T-helper 1 cell (primary cell): ENCODE measurements at places on chromosomes 13 and 19.

DNA sequence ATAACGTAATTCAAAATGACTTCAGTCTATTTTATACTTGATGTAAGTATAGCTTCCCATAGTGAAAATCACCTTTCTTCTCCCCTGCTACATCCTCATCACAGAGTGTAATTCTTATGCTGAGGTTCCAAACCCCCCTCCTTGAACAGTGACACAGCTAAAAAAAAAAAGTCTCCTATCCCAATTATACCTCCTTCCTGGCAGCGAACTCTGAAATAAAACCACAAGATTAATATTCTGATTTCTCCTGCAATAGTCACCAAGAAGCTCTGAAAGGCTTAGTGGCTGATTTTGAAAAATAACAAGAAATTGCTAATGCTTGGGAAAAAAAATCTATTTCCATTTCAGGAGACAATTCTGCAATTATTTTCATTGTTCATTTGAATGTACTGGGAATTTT is 36.3 kb downstream of the EFNB2 start:
- no peak for DNase-seq

GRCh38 chr19:4414800-4415321 is 12.4 kb downstream of the CHAF1A start:
- DNase-seq: no peak

GRCh38 chr13:83546476-83546875 is 335.8 kb downstream of the SLITRK1 start:
- DNase-seq: no peak

- no peak for DNase-seq
These were observed 11.2 kb upstream of the COMP start for GRCh38 chr19:18802354-18802753.

GRCh38 chr13:77810430-77810829 is 108.2 kb downstream of the EDNRB start:
- no peak for DNase-seq

- DNase-seq: peak; percentile 71
These were observed 11.9 kb upstream of the PRKD2 start for GRCh38 chr19:46728693-46729339.

DNA sequence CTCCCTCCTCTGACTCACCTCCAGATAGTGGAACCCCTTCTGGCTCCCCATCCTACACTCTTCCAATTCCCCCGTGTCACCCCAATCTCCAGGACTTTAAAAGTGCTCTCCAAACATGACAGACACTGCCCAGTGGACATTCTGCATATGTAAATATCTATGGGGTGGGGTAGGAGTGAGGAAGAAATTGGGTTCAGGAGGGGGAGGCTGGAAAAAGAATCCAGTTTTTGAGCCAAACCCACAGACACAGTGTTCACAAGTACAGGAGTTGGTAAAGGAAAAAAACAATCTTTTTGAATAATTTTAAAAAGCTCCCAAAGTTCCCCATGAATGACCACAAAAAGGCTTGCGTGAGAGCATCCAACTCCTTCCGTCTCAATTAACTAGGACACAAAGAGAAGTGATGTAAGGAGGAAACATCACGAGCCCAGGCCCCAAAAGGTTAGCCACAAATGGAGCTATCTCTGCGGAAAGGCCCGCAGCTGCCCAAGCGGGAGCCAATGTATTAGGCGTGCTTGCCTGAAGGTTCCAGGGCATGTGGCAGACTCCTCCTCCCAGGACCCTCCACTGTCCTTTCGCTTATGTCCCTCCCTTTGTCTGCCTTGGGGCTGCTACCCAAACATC is 18.0 kb downstream of the ZC3H4 start:
- DNase-seq: no peak

DNA sequence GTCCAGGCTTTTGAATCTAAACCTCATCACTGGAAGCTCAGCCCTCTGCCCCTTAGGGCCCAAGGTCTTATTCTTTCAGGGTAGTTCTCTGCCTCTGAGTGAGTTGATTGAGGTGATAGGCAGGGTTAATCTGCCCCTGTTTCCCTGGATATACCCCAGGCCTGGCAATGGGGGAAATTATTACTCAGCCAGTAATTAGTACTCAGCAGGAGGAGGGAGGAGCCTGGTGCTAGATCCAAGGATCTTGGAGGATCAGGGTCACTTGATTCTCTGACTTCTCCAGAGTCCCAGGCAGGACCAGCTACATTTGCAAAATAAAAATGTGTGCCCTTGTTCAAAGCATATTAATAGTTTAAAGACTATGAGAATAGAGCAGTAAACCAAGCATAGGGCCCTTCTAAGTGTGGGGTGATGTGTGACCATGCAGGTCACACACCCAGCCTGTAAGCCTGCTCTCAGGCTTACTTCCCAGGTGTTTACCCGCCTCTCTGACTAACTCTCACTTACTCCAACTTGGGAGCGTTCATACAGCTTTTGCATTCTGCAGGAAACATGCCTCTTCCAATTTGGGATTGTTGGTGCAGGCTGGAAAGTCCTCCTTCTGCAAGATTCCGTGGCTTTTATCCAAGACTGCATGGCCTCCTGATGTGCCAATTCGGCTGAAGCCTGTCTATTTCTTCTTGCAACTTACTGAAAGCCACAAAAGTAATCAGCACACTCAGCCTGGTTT is 7.9 kb upstream of the STK24 start:
- DNase-seq: no peak

GRCh38 chr13:71320452-71320851 is 546.6 kb downstream of the DACH1 start:
- no peak for DNase-seq

DNA sequence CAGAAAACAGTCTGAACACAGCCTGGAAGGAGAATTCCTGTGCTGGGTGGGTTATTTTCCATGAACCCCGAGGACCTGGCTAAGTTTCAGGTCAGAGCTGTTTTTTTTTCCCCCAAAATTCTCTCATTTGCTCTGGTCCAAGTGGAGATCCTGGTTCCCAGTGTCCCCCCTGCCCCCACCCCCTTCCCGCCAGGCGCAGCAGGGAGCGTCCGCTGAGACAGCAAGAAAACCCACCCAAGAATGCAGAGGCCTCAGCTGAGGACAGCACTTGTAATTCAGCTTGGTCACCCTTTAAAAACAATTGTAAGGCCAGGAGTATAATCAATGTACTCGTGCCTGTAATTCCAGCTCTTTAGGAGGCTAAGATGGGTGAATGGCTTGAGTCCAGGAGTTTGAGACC is 11.4 kb upstream of the TSPAN16 start:
- no peak for DNase-seq

DNA sequence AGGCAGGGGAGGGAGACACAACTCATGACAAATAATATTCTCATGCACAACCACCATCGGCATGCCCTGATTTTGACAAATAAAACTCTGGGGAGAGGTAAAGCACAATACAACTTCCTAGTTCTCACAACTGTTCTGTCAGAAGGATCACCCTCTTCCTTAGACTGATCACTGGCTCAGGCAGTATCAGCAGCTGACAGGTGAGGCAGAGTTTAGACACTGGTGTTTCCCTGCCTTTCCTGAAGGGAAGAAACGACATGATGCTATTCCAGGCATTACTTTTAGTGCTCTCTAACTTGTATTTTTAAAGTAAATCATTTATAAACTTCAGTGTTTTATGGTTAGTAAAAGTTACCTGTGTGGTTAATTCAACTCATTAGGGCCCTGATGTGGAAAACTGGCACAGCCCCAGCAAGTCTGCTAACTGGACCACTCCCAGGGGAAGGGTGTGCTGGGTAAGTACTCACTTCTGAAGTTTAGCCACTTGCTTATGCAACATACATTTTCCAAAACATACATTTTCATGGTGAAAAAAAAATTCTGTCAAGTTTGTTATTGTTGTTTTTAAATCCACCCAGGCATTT is 82.8 kb downstream of the CRYL1 start:
- DNase-seq: no peak

- no peak for DNase-seq
These were observed 82.2 kb downstream of the SLAIN1 start for GRCh38 chr13:77779552-77780272.

- no peak for DNase-seq
These were observed 435.7 kb downstream of the EFNB2 start for GRCh38 chr13:106099765-106100164.

DNA sequence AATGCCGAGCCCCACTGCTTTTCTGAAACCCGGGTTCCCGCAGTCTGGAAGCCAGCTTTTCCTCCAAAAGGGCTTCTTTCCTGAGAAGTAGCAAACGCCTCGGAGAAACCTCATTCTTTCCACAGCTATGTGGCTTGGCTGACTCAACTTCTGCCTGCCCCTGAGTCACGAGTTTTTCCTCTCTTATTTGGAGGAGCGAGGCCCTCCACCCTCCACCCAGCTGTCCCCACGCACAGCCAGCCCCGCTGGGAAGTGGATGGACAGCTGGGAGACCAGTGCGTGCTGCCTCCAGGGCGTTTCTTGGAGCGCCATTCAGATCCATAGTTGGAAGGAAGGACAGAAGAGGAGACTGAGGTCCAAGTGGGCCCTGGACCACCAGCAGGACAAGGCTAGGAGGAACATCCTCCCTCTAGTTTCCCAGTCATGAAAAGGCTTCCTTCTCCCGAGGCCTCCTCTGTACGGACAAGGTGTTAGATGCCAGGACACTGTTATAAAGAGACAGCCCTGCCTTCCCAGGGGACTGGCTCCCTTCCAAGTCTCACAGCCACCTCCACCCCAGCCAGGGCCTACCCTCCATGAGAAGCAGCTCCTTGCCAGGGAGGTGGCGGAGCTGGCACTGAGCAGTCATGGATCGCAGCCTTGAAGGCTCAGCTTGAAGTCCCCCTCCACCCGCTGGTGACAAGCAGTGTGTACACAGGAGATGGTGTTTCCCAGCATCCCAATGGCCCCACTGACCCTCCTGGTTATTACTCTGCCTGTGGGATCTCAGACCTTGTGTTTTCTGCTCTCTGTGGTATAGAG is 2.5 kb upstream of the PLEKHF1 start:
- no peak for DNase-seq

GRCh38 chr13:51308781-51309180 is 30.7 kb upstream of the SERPINE3 start:
- no peak for DNase-seq

DNA sequence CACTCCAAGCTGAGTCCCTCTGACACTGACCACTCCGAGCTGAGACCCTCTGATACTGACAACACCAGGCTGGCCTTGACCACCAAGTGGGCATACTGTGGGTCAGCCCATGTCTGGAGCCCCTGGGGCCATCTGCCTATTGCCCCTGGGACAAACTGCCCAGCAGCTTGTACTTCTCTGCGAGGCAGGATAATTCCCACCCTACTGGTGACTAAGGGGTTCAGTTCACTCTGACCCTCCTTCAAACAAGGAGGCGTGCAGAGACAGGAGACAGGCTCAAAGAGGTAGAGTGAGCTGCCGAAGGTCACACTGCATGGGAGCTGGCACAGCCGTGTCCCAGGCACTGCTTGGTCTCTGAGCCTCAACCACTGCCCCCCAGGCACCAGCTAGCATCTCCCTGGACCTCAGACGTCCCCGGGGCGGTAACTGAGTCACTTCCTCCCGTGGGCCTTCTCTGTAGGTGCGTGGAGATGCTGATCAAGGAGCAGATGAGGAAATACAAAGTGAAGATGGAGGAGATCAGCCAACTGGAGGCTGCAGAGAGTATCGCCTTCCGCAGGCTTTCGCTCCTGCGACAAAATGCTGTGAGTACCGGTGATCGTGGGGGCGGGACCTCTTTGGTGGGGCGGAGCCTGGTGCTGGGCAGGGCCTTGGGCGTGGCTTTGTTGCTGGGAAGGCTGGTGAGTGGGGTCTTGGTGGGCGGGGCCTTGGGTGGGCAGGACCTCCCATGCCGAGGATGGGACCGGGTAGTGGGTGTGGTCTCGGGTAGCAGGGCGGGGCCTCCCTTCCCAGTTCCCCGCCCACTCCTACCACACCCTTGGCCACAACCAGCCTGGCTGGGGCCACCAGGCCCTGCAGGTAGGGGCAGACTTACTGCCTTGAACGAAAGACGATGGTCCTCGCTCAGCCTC is 5.8 kb upstream of the USE1 start:
- no peak for DNase-seq

GRCh38 chr19:35396240-35396885 is 25.5 kb downstream of the GPR42 start:
- DNase-seq: no peak

DNA sequence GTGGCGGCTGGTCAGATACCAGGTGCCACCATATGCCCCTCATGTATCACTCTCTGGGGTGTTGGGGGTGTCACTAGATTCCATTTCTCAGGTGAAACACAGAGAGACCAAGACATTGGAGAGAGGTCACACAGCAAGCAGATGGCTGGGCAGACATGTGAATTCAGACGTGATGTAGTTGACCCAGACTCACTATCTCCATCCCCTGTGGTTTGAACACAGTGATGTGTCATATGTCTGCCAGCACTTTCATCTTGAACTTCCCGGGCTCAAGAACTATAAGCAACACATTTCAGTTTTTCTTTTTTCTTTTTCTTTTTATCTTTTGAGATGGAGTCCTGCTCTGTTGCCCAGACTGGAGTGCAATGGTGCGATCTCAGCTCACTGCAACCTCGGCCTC is 16.1 kb upstream of the UPF1 start:
- no peak for DNase-seq

DNA sequence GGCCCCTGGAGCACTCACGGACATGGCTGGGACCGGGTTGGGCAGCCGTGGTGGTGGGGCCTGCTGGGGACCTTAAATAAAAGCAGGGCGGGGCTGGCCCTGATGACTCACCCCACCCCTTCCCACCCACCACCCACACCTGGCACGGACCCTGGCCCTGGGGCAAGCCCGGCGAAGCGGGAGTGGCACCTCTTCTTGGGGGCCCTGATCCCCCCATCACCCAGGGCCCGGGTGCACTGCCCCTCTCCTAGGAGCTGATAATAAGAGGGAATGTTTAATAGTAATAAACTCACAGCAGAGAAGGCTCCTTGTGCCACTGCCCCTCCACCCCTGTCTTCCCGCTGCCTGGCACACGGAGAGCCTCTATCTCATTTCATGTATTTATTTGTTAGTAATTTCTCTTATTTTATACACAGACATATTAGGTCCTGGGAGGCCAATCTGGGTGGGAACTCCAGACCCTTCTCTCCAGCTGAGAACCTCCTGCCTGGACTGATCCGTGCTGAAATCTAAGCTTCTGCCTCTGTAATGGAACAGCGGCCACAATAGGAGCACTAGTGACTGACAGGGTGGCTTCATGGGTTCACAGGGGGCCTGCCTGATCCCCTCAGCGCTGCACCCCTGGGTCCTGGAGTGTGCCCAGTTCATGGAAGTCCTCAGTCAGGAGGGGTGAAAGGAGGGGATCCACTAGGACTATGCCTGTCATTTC is at the start of gene LGALS7:
Gene LGALS7, minus strand, starts transcription at position 49 of the 709 bp plus-strand sequence. Its CDS starts 25 bp downstream, at position 24.
- no peak for DNase-seq

GRCh38 chr13:94318418-94318817 is 161.1 kb downstream of the DCT start:
- no peak for DNase-seq
